ENCODE measurements at places on chromosomes 7 and 10.

DNA sequence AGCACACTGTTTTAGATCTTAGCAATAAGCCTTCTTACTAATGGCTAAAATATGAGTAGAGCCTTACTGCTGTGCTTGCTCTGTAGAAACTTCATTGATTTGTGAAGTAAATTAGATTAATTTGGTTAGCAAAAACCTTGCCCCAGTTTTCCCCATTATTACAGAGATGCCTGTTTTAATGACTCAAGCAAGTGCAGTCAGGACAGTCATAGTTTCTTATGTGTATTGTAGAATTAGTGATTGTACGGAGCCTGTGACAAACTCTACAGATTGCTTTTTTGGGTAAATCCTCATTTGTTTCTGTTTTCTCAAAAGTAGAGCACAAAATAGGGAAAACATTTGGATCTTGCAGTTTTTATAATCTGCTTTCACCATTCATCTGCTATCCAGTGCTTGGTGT lies 7.0 kb downstream of the TAX1BP1 start:
- no peak for DNase-seq

- no peak for DNase-seq
Observed at GRCh38 chr7:91800389-91800788, 80.1 kb downstream of the MTERF1 start.

- DNase-seq: no peak
Observed at GRCh38 chr10:104732222-104732621, 91.1 kb downstream of the SORCS3 start.

DNA sequence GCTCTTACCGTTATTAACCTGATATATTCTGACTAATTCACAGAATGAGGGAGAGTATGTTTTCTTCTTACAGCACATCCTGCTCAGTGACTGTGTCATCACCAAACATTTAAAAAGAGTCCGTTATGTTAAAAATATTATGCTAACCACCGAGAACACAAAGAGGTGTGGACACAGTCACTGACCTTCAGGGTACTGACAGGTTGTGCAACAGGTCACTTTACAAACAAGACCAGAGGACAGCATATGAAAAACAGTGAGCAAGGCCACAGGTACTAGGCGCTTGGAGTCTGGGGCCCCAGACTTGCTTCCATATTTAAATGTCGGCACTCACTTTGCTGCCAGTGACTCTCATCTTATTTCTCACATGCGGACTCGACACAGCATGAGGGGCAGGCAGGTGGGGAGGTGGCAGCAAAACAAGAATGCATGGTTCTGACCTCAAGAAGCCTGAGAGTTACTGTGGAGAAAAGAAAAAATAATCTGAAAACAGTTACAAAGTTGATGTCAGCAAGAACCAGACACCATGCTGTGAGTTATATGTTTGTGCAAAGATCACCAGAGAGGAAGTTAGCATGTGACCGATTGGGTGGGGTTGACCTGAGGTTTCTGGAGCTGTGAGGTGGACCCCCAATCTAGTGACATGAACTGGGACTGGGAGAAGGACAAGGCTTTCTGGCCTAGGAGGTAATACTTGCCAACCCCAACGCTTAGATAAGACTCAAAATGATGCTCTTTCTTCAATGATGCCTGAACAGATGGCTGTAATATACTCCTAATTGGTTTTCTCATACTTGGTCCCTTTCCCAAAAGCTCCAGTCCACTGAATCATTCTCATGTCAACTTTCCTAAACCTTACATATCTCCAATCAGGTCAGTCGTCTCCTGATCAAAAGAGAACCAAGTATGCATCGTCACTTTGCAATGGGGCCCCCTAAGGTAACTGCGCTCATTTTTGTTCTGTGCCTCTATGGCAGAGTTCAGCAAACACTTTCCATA lies 102.4 kb downstream of the HIPK2 start:
- no peak for DNase-seq

DNA sequence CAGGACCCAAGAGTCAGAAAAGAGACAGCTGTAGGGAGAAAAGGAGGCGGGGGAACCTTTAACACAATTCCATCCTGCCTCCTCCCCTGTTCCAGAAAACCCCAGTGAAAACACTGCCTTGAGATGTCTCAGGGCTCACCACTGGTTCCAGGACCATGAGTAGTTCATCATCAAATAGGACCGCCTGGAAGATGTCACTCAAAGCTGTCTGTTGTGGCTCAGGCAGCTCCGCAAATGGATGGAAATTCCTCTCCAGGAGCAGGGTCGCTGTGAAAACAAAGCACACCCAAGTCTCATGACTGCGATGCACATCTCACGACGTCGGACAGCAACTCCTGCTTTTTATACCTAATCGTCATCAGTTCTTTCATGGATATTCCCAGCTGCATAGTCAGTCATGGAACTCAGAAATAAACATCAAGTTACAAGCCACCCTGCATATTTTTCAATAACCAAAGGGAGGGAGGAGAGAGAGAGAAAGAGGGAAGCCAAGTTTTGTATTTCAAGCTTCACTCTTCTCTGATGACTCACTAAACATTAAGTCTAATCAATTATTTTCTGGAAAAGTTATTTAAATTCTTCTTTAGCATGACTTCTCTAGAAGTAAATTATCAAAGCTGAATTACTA lies 49.2 kb downstream of the GSDME start:
- no peak for DNase-seq

DNA sequence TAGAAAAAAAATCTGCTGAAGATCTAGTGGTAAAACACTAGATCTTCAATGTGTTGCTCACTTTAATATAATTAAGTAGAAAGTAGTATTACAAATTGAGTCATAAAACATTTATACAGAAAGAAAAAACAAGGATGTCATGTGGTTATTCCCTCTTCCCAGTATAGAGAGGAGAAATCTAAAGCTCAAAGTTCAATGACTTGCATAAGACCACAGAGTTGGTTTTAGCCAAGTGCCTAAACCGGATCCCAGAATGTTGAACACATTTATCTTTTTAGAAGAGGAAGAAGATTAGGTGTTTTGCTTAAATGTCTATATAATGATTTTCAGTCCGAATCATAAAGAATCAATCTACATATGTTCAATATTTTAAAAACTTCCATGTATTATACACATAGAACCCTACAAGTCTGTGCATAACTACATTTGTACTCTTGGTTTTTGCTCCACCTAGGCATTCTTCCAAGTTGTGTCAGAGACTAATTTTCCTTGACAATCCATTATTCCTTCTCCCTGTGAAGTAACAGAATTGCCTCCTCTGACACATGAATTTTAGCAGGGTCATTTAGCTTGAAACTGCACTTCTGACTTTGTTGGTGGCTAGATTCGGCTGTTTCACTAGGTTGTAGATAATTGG lies 389.2 kb downstream of the MAGI2 start:
- no peak for DNase-seq

- DNase-seq: no peak
Observed at GRCh38 chr10:108413954-108414353, 1249.4 kb upstream of the SORCS1 start.

- no peak for DNase-seq
Observed at GRCh38 chr10:100848770-100849169, 64.0 kb upstream of the SLF2 start.

- no peak for DNase-seq
Observed at GRCh38 chr7:96090756-96091155, 231.1 kb downstream of the SLC25A13 start.

DNA sequence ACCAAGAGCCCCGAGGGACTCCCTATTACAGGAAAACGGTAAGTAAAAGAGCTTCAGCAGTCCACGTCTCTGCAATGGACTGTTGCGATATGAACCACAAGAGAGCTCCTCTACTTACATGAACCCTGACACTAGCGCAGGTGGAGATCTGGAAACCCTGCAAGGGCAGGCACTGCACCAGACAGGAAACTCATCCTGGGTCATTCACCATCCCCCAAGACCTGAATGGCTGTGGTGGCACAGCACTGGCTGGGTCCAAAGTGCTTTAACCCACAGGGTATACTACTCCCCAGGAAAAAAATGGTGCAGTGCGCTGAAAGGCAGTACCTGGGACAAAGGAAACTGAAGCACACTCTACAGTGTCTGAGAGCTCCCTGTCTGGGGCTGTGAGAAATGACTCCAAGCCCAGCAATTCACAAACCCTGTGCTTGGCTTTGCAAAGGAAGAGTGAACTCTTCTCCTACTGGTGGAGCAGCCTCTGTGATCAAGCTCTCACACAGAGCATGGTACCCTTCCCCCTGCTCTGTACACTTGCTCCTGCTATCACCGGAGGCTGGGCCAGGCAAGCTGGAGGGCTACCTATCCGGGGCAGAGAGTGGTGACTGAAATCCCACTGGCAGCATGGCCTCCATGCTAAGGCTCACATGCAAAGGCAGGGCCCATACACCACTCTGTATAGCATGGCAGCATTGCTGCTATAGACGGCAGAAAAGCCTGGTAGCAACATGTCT lies 44.9 kb downstream of the HIBADH start:
- no peak for DNase-seq

DNA sequence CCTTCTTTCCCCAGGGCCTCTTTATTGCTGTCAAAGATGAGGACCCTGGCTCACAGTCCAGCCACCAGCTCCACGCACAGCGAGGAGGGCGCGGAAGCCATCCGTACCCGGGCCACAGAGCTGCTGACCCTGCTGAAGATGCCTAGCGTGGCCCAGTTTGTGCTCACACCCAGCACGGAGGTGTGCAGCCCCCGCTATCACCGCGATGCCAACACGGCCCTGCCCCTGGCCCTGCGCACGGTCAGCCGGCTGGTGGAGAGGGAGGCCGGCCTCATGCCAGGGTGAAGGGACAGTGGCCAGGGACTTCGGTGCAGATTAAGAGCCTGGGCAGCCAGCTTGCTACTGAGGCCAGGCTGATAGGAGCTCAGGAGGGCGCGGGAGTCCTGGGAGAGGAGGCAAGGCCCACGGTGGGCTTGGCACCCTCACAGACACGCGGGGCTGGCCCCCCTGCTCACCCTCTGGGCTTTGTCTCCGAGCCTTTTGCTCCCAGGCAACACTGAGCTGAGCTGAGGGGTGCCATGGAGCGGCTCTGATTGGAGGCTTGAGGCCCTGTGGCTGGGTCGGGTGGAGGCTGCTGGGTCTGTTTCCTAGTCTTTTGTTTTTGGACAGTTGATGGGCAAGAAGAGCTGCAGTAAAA lies 15.8 kb downstream of the AP5Z1 start:
- DNase-seq: no peak

DNA sequence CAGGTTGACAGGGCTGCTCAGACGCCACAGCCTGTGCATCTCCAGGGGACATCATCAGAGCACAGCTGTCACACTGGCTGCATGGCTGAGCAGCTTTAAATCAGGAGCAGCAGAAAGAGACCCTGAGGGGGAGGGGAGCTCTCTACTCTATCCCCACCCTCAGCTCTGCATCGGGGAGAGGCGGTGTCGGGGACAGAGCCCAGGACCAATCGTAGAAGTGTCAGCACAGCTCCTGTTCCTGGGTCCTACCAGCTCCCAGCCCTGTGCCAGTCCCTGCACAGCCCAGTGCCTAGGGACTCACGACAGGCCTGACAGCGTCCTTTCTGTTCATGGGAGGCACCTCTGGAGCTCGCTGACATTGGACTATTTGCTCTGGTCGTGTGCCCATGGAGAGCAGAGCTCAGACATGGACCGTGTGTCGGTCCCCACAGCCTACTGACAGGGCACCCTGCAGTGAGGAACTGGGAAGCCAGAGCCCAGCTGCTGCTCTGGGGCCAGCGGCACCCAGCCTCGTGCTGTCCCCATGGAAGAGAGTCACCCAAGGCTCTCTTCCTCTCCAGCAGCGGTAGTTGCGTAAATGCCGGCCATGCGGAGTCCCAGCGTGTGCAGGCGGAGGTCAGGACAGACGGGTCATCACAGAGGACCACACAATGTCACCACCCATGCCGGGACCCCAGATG lies 20.4 kb upstream of the ANTXRL start:
- DNase-seq: no peak

DNA sequence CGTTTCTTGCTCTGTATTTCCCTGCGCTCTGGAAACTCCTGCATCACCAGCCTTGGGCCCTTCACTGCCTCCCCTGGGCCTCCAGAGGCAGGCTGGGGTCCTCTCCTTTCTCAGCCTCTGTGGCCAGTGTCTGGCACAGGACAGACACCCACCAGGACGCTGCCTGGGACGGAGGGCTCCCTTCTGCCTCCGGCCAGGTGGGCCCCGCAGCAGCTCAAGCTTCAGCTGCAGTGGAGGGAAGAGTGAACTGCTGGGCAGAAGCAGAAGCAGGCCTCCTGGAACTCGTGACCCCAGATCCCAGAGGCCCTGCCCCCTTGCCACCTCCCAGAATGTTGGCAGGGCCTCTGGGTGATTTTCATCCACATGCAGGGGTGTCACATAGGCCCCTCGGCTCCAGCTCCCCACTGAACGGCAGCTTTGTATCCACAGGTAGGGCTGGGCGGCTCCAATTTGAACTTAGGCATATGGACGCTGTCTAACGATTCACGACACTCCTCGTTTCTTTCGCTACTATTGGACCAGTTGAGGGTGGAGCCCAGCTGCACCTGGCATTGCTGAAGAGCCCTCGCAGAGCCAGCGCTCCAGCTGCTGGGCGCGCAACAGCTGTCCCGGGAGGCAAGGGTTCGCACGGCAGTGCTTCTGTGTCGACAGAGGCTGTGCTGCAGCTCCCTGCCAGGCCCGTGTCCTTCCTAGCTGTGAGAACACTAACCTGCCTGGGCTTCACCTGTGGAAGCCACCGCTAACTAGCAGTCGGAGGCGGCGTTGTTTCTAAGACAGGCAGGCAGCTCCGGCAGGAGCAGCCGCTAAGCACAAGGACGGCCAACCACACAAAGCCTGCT lies 18.4 kb upstream of the GPR146 start:
- no peak for DNase-seq

DNA sequence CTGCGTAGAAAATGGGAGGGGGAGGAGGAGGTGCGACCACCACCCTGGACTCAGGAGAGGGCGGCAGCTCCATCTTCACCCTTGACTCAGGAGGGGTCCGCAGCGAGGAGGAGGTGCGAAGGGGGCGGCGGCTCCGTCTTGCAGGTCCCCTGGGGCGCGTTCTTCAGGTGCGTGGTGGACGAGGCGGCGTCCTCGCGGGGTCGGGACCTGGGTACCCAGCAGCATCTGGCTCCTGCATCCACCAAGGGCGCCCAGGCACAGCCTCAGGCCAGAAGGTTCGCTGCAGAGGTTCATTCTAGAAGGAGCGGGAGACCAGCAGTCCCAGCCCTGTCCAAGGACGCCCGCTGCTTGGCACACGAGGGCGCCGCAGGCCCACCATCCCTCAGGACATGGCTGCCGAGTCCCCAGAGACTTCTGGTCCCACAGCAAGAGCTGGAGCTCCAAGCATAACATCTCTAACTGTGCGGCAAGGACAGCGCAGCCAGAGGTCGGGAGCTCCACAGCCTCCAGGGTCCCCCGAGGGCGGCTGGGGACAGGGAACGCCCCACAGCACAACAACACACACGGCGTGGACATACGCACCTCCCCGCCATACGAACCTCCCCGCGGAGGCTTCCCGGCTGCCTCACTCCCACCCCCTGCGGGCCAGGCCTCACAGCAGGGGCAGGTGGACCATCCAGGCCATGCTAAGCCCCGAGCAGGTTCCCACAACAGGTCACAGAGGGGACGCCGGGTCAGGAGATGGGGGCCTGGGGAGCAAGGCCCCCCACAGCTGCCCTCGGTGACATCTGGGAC lies 16.8 kb upstream of the DPYSL4 start:
- DNase-seq: no peak

DNA sequence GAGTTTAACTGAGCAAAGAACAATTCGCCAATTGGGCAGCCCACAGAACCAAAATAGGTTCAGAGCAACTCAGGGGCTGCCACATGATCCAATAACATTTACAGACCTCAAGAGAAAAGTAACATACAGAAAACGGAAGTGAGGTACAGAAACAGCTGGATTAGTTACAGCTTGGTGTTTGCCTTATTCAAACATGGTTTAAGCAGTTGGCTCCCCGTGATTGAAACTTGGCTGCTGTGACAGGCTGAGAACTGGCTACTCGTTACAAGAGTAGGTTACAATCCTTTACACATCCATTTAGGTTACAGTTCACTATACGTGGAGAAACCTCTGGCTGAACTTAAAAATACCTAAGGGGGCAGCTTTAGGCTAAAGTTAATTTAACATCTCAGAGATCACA lies 673.1 kb upstream of the PHF14 start:
- no peak for DNase-seq
